ENCODE measurements at places on chromosomes 3 and 15.

DNA sequence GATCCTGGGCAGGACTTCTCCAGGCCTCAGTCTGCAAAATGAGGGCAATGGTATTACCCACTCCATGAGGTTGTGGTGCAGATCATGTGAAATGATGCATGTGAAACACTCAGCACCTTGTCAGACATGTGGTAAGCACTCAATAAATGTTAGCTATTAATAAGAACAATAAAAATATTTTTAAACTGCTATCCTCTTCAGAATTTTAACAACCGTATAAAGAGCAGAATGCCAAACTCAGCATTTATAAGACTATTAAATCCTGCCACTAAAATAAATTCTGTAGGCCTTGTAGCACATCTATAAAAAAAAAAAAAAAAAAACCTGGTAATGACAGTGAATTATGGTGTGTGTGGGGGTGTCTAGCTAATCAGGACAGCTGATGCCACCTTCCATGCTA, 213.9 kb upstream of the UMPS start:
- no peak for DNase-seq

- no peak for DNase-seq
Measured at GRCh38 chr3:153853163-153853562, 268.0 kb upstream of the ARHGEF26 start.

DNA sequence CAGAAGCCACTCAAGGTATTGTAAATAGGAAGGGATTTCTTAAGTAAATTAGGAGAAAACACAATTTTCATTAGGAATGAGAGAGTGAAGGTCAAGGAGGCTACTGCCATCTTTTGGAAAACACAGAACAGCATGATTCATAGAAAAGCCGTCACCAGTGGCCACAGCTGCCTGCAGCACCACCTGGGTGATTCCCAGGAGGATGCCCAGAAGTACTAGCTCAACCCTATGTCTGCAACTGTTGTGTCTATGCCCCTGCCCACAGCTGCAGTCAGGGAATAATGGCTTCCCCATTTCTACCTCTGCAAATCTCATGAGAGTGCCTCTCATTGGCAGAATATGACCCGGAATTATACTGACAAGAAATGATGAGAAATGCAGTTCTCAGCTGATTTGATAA, 300.0 kb downstream of the IGSF11 start:
- DNase-seq: no peak

GRCh38 chr3:88211096-88211890, 61.5 kb downstream of the C3orf38 start:
- no peak for DNase-seq

DNA sequence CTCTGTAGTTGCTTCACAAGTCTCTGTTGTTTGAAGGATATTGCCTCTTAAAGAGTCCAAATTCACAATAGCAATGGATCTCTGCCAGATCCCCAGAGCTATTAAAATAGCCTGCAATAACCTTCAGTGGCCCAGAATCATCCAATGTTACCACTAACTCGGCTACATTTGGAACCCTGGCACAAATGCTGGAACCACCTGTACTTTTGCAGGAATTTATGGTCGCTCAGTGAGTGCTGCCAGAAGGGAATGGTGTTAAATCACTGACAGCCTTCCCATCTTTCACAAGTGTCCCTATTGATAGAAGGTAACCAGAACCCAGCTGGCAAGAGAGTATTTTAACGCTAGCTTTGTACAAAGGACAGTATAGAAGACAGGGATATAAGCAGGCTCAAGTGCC, 298.8 kb upstream of the PLSCR5 start:
- no peak for DNase-seq

DNA sequence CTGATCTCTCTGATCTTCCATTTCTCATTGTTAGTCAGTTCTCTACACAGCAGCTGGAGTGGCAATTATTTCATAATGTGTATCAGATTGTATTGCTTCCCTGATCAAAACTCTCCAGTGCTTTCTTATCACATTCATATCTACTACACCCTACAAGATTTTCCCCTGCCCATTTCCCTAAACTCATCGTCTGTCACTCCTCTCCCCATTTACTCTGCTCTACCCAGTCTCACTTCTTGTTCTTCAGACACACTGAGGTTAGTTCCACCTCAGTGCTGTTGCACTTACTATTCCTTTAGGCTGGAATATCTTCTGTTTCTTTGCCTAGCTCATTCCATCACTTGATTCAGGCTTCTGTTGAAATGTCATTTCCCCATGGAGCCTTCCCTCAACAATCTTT, 197.1 kb downstream of the SATB1 start:
- no peak for DNase-seq

- no peak for DNase-seq
Measured at GRCh38 chr3:123817413-123817812, 66.7 kb downstream of the MYLK start.

All from epithelial cell of prostate (primary cell).